H1 (cell line): ENCODE measurements at places on chromosomes 3 and 15. TPM values are rescaled to one million over a fixed set of nuclear protein-coding genes. Genes with fewer than 3 reads are reported as not detected.

FOXB1 gene
- total RNA-seq = 1.5 and 2.1 TPM in 2 replicates

ARGFX gene
- not detected in 2 replicates for total RNA-seq

CLDN16 gene
- not detected in 2 replicates for total RNA-seq

C3orf85 gene
- not detected in 2 replicates for total RNA-seq

GRCh38 chr15:58793862-58794261 is 22.8 kb downstream of the MINDY2 start:
- H3K27me3 ChIP-seq = no peaks in the 10 kb centered on the region
- no peak for DNase-seq
- H3K4me1 ChIP-seq = no peaks in the 10 kb centered on the region
- H3K4me3 ChIP-seq = no peak overlapping the region

- H3K4me1 ChIP-seq = no peaks in the 10 kb centered on the region
- no peak overlapping the region for H3K4me3 ChIP-seq
- DNase-seq = no peak
- H3K27ac ChIP-seq = no peak overlapping the region
- H3K36me3 ChIP-seq = no peaks in the 10 kb centered on the region
Observed at GRCh38 chr15:34116620-34117019, 14.7 kb downstream of the PGBD4 start.

DNA sequence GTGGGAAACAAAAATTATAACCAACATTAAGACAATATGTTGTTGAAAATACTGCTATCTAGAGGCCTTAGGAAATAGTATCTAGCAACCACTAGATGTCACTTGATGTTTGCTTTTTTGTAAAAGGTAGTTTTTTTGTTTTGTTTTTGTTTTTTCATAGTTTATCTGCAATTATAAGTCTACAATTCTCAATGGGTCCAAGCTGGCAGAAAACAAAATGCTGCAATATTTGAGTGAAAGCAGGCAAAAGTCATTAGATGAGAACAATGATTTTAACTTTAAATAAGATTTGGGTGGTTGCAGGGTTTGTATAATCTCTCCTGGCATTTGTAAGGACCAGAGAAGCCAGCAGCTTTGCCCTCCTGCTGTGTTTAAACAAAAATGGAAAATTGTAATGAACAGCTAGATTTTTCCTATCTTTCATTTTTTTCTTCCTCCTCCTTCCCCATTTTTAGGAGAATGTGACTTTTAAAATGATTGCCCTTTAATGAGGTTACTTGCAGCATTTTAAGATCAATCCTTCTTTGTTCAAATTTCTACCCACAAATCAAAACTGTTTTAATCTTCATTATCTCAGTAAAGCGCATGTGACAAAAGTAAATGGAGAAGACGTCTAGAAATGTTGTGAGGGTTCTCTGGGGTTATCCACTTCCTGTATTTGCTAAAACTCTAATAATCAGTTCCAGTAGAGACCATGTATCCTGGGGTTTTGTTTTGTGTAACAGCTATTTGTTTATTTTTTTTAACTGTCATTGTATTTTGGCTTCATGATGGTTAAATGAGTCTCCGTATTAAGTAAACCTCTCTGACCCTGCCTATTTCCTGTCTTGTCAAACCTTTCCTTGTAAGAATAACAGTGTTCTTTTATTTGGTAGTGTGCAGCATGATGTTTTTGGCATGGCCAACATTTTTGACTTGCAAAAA is 27.3 kb downstream of the DUT start:
- H3K27me3 ChIP-seq = no peaks in the 10 kb centered on the region
- H3K4me1 ChIP-seq = no peaks in the 10 kb centered on the region
- H3K4me3 ChIP-seq = no peak overlapping the region
- H3K27ac ChIP-seq = no peak overlapping the region

GRCh38 chr3:103319912-103320311 is 885.1 kb downstream of the ZPLD1 start:
- H3K27ac ChIP-seq = no peak overlapping the region
- H3K27me3 ChIP-seq = no peaks in the 10 kb centered on the region
- DNase-seq = no peak
- no peaks in the 10 kb centered on the region for H3K36me3 ChIP-seq

DNA sequence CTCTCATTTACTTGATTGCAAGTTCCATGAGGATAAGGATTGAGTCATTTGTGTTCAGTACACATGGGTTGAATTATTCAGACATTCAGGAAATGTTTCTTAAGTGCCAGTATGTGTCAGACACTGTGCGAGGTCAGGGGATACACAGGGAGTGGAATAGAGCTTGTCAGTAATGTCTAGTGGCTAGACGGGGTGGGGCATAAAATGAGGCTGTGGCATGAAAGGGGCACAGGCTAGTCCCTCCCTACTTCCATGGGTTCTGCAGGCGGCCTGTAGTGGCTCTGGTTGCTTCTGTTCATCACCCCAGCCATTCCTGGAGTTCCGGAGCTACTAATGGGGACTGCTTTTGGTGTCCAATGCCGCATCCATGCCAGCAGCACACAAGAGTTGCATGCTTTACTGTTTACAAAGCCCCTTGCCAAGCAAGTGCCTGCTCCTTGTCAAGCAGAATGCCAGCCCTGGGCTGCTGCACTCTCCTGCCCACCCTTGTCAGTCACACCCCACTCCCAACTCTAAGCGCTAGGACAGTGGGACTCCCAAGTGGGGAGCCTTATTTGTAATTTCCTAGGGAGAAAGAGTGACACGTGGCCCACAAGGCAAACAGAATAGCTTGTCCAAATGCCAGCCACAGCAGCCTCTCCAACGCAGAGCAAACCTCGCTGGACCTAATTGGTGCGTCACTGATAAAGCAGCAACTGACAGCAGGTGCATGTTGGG is 70.8 kb downstream of the RAB11A start:
- H3K4me1 ChIP-seq = no peaks in the 10 kb centered on the region
- no peaks in the 10 kb centered on the region for H3K27me3 ChIP-seq
- no peak overlapping the region for H3K27ac ChIP-seq

DNA sequence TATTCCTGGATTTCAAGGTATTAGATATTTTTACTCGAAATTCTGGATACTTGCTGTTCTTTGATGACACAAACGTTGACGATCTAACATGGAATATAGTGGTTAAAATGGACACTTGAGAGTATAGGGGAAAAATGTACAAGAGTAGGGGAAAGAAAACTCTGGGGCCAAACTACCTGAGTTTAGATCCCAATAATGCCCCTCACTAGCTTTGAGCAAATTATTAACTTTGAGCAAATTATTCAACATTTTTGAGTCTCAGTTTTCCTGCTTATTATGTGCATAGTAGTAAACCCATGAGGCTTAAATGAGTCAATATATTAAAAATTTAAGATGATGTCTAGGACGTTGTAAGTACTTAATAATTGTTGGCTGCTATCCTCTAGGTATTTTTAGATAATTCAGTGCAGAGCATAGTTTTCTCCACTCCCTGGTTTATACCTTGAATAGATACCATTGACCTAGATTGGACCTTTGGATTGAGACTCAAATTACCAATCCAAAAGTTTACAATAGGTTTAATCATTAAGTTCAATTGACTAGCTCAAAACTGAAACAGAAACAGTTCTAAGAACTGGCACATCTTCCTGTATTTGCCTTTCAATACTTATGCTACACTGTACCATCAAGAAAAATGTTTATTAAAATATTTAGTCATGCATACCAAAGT is 4.5 kb downstream of the ADGRG7 start:
- H3K27ac ChIP-seq = no peak overlapping the region
- no peak overlapping the region for H3K4me3 ChIP-seq
- H3K27me3 ChIP-seq = no peaks in the 10 kb centered on the region
- H3K36me3 ChIP-seq = no peaks in the 10 kb centered on the region

- no peak overlapping the region for H3K4me3 ChIP-seq
- no peak overlapping the region for H3K27ac ChIP-seq
- no peaks in the 10 kb centered on the region for H3K36me3 ChIP-seq
- H3K4me1 ChIP-seq = no peaks in the 10 kb centered on the region
- no peak for DNase-seq
- H3K27me3 ChIP-seq = no peaks in the 10 kb centered on the region
Observed at GRCh38 chr3:89025185-89025584, 82.2 kb upstream of the EPHA3 start.
